ENCODE measurements at places on chromosomes 3 and 15.

GRCh38 chr15:73683777-73684580, at the start of gene CD276:
TSS of gene CD276 (plus strand) at chr15:73684383. CDS start at chr15:73699640, 15,257 bp downstream.
- DNase-seq, result no peak

- DNase-seq, result no peak
Measured at GRCh38 chr3:148741219-148741618, 43.5 kb downstream of the AGTR1 start.

DNA sequence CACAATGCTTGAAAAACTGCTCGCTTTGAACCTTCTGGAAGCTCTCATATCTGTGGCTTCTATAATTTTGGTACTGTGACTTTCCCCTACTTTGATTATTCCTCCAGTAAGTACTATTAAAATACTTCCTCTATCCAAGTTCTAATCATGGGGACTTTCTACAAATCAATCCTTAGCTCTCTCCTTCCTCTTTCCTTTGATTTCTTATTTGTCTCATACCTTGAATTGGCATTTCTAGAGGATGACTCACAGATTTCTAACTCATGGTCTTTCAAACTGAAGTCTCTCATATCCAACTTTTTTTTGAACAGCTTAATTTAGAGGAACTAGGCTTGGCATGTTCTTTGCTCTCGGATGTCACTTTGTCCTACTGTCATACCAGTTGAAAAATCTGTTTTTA, 241.8 kb downstream of the TBC1D5 start:
- DNase-seq, result no peak

DNA sequence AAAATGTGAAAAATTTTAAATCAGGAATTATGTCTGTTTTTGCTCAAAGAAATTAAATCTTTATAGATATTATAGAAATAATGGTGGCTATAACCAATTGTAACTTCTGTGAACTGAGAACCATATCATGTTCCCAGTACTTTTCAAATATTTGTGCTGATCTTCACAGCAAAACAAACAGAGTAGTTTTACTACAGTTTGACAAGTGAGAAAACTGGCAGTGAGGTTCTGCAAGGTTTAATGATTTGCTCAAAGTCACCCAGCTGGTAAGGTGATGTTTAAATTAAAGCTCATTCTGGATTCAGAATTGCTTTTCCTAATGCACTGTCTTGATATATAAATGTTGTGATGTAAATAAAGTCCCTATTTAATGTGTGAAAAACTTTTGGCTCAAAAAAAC, 22.0 kb upstream of the SPTSSB start:
- no peak for DNase-seq
